Mesendoderm (in vitro differentiated cells): ENCODE measurements at places on chromosomes 2 and 18.

GRCh38 chr18:8726963-8727705, 21.8 kb downstream of the MTCL1 start:
- no peak for DNase-seq
- H3K27me3 ChIP-seq, result no peaks in the 10 kb centered on the region
- no peak overlapping the region for H3K27ac ChIP-seq

DNA sequence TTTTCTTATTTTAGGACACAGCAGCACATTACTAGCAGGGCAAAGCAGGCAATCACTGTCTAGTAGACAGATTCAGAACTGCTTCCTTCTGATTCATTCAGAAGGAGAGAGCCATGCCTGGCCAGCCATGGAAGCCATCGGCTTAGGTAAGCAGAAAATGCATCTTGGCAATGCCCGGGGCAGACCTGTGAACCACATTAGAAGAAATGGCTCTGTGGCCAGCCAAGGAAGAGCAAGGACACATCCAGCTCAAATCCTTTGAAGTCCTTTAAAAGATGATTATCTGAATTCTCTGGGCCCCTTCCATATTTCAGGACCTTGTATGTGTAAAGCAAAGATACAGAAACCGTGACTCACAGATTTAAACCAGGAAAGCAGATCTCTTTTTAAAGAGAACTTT, 227.4 kb downstream of the PID1 start:
- DNase-seq, result no peak
- H3K4me3 ChIP-seq, result no peak overlapping the region
- H3K4me1 ChIP-seq, result no peaks in the 10 kb centered on the region
- H3K27me3 ChIP-seq, result no peaks in the 10 kb centered on the region

DNA sequence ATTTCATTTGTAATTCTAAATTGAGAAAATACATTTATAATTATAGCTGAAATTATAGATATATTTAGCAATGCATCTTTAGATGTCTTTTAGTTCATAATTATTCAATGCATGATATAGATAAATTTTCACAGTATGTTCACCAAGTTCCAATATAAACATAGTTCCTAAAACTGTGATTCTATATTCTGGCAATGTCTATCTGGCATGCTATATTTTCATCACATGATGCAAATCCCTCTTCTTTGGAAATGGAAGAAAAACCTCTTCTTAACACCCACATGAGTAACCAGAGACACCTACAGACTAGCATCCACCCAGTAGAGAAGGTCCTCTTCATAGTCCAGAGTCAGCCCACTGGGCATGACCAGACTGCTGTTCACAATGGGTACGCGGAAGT, 135.8 kb downstream of the DHRS9 start:
- no peak for DNase-seq
- no peak overlapping the region for H3K27ac ChIP-seq
- no peaks in the 10 kb centered on the region for H3K36me3 ChIP-seq
- H3K4me1 ChIP-seq, result no peaks in the 10 kb centered on the region
- H3K27me3 ChIP-seq, result no peaks in the 10 kb centered on the region

- DNase-seq, result no peak
- H3K36me3 ChIP-seq, result no peaks in the 10 kb centered on the region
- peaks cover 9% of the 10 kb centered on the region for H3K4me1 ChIP-seq
Measured at GRCh38 chr18:7112936-7113335, 4.7 kb downstream of the LAMA1 start.

GRCh38 chr18:44051026-44051425, 629.7 kb upstream of the SETBP1 start:
- H3K4me3 ChIP-seq, result no peak overlapping the region
- H3K27me3 ChIP-seq, result no peaks in the 10 kb centered on the region
- peaks cover 2% of the 10 kb centered on the region for H3K4me1 ChIP-seq
- no peak overlapping the region for H3K27ac ChIP-seq

GRCh38 chr2:52976143-52976949, 791.3 kb upstream of the CHAC2 start:
- H3K4me1 ChIP-seq, result no peaks in the 10 kb centered on the region
- no peaks in the 10 kb centered on the region for H3K27me3 ChIP-seq
- DNase-seq, result peak; percentile 66

DNA sequence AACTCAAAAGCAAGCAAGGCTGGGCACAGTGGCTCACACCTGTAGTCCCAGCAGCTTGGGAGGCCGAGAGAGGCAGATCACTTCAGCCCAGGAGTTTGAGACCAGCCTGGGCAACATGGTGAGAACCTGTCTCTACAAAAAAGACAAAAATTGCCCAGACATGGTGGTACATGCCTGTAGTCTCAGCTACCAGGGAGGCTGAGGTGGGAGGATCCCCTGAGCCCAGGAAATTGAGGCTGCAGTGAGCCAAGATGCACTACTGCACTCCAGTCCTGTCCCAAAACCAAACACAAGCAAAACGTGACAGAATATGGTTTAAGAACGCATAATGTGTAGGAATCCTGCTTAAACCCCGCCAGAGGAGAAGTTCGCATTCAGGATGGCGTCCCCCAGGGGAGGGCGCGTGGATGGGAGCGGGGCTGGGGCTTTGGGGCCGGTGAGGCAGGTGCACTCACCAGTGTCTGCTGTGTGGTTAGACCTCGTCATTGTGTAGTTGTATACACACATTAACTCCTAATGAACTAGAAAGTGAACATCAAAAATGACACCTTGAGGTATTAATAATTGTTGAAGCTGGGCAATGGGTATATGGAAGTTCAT, 5.4 kb downstream of the COLEC11 start:
- no peak for DNase-seq
- no peak overlapping the region for H3K4me3 ChIP-seq
- no peaks in the 10 kb centered on the region for H3K27me3 ChIP-seq
- H3K27ac ChIP-seq, result no peak overlapping the region
- no peaks in the 10 kb centered on the region for H3K4me1 ChIP-seq

DNA sequence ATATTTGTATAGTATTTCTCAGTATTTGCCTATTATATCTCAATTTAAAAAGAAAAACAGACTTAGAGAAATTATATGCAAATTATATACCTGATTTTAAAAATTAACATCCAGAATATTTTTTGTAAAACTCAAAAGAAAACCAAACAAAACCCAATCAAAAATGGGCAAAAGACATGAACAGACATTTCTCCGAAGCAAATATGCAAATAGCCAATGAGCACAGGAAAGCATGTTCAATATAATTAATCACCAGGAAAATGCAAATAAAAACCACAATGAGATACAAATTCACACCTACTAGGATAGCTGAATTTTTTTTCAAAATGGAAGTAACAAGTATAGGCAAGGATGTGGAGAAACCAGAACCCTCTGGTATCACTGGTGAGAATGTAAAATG, 108.0 kb downstream of the USP34 start:
- no peaks in the 10 kb centered on the region for H3K27me3 ChIP-seq
- no peak overlapping the region for H3K4me3 ChIP-seq
- no peaks in the 10 kb centered on the region for H3K4me1 ChIP-seq
- H3K27ac ChIP-seq, result no peak overlapping the region
- no peaks in the 10 kb centered on the region for H3K36me3 ChIP-seq

DNA sequence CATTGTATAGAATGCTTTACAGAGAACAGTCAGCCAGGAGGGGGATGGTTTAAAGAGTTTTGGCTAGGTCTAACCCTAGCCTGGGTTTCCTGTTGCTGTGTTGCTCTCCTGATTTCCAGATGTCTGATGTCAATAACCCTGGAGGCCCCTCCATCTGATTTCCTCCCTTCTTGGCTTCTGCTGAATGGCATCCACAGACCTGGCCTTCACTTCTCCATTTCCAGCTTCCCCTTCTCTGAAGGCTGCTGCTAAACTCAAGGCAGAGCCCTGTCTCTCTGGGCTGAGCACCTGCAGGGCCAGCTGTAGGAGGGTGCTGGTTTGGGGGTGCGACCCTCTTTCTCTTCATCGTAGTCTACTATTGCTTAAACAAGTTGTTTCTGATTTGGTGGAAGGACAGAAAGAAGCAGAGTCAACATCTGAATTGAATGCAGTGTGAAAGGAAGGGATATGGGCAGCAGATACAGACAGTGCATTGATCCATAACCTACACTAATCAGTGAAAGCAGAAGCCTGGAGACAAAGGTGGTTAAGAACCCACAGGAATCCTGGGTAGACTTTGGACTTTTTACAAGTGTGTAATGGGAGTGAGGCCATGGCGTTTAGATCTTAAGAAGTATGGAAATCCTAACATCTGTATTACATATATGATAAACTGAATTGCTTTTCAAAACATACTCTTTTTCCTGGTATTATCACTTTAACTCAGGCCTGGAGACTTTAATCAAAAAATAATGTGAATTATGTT, 153.6 kb downstream of the HRH4 start:
- no peaks in the 10 kb centered on the region for H3K27me3 ChIP-seq
- DNase-seq, result no peak
- H3K4me3 ChIP-seq, result no peak overlapping the region
- no peak overlapping the region for H3K27ac ChIP-seq
- no peaks in the 10 kb centered on the region for H3K36me3 ChIP-seq

- no peaks in the 10 kb centered on the region for H3K4me1 ChIP-seq
- no peak for DNase-seq
- no peaks in the 10 kb centered on the region for H3K36me3 ChIP-seq
Measured at GRCh38 chr18:36692921-36693332, 135.9 kb downstream of the TPGS2 start.

DNA sequence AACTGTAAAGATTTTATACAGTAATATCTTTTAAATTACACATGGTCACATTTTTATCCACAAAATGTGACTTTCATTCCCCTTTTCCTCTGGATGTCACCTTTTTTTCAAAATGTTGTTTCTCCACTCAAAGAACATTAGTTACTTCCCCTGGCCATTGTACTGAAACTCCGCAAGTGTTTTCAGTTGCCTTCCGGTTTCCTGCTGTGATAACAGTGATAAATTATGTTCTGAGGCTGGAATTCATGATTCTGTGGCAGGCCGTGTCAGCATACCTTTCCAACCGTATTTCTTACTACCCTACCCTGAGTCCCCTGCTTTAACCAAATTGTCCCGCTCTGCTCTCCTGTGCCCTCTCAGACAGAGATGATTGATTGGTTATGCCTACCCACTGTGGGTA, 53.5 kb downstream of the MGAT5 start:
- no peak for DNase-seq
- no peak overlapping the region for H3K27ac ChIP-seq
- H3K27me3 ChIP-seq, result no peaks in the 10 kb centered on the region
- H3K36me3 ChIP-seq, result no peaks in the 10 kb centered on the region

DNA sequence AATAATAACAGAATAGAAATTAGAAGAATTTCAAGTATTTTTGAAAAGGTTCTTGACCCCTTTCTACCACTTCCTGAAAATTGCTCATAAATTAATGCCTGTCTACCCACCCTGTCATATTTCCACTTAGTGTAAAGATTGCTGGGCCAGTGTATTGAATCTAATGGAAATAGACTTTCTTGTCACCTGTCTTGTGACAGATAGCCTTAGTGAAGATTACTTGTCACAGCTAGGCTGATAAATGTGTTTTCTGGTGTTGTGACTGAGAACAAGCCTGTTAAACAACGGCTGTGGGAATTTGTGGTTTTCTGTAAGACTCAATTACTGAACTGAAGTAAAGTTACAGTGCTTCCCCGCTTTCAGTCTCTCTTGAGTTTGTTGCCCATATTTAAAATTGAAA, 37.0 kb downstream of the PIK3C3 start:
- DNase-seq, result no peak
- no peaks in the 10 kb centered on the region for H3K36me3 ChIP-seq
- H3K4me3 ChIP-seq, result no peak overlapping the region
- H3K4me1 ChIP-seq, result no peaks in the 10 kb centered on the region
- H3K27ac ChIP-seq, result no peak overlapping the region

GRCh38 chr18:24278591-24278990, 119.0 kb downstream of the OSBPL1A start:
- no peaks in the 10 kb centered on the region for H3K36me3 ChIP-seq
- H3K4me1 ChIP-seq, result no peaks in the 10 kb centered on the region

GRCh38 chr18:65206551-65207260, 544.1 kb upstream of the CDH7 start:
- no peaks in the 10 kb centered on the region for H3K36me3 ChIP-seq
- no peaks in the 10 kb centered on the region for H3K4me1 ChIP-seq
- no peak overlapping the region for H3K4me3 ChIP-seq
- no peak overlapping the region for H3K27ac ChIP-seq
